ENCODE measurements at places on chromosomes 1 and 21.

DNA sequence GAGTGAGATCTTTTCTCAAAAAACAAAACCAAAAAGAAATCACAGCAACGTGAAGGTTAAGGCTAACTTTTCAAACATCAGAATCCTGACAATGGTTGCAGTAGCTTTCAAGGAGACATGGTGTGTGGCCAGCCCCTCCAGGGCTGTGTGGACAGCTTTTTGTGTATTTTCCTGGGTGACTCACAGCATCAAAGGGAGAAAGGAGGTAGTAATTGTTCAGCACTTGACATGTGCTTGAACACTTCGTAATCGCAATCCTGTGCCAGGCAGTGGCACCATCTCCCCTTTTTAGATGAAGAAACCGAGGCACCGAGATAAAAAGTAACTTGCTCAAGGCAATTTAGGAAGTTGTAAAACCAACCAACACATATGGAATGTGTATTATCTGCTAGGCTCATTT lies 10.3 kb downstream of the NBL1 start:
- peak overlapping the region; percentile 1 for H3K4me3 ChIP-seq
- no peaks in the 10 kb centered on the region for H3K36me3 ChIP-seq
- H3K4me1 ChIP-seq: peaks cover 22% of the 10 kb centered on the region
- no peaks in the 10 kb centered on the region for H3K27me3 ChIP-seq
- H3K27ac ChIP-seq: peak overlapping the region; percentile 34
- peak; percentile 81 for DNase-seq

- H3K4me1 ChIP-seq: peaks cover 48% of the 10 kb centered on the region
- no peak overlapping the region for H3K4me3 ChIP-seq
- no peak for DNase-seq
Measured at GRCh38 chr1:32338637-32339145, 2.7 kb upstream of the MARCKSL1 start.

DNA sequence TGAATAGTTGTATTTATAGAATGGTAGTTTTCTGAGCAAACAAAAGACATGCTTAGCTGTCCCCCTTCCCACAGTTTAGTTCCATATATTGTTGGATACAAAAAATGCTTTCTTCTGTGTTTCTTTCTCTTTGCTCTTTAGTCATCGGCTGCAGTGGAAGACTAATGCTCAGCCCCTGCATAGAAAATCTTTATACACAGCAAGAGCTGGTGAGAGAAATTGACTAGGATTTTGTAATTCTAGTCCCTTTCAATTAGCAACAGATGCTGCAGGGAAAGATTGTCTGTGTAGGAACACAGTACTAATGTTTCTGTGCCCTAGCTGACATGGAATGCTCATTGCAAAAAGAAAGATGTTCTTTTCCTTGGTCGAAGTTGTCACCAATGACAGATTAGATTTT lies 200.9 kb downstream of the RPS6KC1 start:
- no peaks in the 10 kb centered on the region for H3K4me1 ChIP-seq
- H3K36me3 ChIP-seq: no peaks in the 10 kb centered on the region
- no peak for DNase-seq
- no peak overlapping the region for H3K4me3 ChIP-seq

DNA sequence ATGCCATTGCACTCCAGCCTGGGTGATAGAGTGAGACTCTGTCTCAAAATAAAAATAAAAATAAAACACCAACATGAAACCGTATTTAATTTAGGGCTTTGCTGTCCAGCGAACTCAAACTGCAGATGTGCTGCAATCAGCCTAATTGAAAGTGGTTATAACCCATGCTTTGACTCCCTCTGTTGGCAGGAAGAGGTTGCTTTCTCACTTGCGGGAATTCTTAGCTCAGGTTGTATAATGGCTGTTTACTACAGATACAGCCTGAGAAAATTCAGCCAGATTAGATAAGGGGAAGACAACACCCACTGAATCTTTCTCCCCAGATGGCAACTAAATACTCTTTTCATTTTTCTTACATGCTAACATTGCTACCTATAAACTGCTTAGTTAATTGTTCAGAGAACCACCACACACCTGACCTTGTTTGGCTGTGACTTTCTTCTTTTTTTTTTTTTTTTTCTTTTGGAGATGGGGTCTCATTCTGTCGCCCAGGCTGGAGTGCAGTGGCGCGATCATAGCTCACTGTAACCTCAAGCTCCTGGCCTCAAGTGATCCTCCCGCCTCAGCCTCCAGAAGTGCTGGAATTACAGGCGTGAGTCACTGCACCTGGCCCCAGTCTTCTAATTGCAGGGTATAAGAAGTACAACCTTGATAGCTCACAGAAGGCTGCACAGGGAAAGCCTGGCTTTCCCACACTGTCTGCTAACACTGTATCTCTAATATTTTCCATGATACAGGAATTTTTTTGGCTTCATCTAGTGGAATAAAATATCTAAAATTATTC lies 34.6 kb downstream of the DNTTIP2 start:
- H3K4me3 ChIP-seq: peak overlapping the region; percentile 46
- no peaks in the 10 kb centered on the region for H3K36me3 ChIP-seq
- no peaks in the 10 kb centered on the region for H3K27me3 ChIP-seq
- peak; percentile 85 for DNase-seq
- H3K27ac ChIP-seq: peak overlapping the region; percentile 49
- H3K4me1 ChIP-seq: peaks cover 50% of the 10 kb centered on the region

GRCh38 chr1:16296643-16297042 lies 55.6 kb downstream of the FBXO42 start:
- no peaks in the 10 kb centered on the region for H3K27me3 ChIP-seq
- no peak overlapping the region for H3K27ac ChIP-seq
- no peaks in the 10 kb centered on the region for H3K4me1 ChIP-seq
- H3K4me3 ChIP-seq: no peak overlapping the region
- DNase-seq: no peak
- peaks cover 7% of the 10 kb centered on the region for H3K36me3 ChIP-seq

DNA sequence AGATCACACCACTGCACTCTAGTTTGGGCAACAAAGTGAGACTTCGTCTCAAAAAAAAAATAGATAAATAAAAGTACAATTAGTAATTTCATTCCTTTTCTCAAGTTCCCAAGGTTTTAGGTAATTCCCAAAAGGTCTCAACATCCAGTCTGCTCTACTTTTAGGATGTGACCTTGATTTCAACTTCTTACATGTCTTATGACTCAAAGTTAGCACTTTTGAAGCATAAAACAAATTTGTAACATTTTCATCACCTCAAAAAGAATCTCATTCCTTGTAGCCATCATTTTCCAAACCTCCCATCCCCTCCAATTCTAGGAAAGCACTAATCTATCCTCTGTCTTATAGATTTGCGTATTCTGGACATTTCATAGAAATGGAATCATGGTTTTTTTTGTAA lies 32.2 kb downstream of the SNX27 start:
- 0 out of 2 replicates have a peak, but pooled peaks cover 3% of the 10 kb centered on the region for H3K36me3 ChIP-seq
- H3K4me3 ChIP-seq: no peak overlapping the region
- no peaks in the 10 kb centered on the region for H3K27me3 ChIP-seq
- peaks cover 8% of the 10 kb centered on the region for H3K4me1 ChIP-seq

DNA sequence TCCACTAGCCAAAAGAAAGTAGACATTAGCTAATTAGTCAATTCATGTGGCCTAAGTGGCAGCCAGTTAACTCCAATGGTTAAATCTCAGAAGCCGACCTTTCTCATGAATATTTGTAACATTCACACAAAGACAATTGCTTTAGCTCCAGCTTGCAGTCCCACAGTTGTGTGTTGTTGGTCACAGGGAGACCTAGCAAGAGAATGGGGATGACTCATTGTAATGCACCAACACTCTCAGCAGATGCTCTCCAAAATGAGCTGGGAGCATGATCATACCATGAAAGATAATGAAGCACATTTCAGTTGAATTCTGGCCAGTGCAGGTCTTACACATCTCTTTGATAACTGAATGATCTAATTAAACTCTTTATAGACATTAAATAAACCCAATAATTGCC lies 160.4 kb downstream of the HLX start:
- H3K27ac ChIP-seq: no peak overlapping the region
- peaks cover 18% of the 10 kb centered on the region for H3K4me1 ChIP-seq
- no peaks in the 10 kb centered on the region for H3K36me3 ChIP-seq
- DNase-seq: peak; percentile 44

GRCh38 chr1:86991549-86992186 lies 77.2 kb downstream of the HS2ST1 start:
- no peak for DNase-seq
- no peak overlapping the region for H3K27ac ChIP-seq
- H3K4me3 ChIP-seq: no peak overlapping the region
- peaks cover 19% of the 10 kb centered on the region for H3K4me1 ChIP-seq

GRCh38 chr1:20115479-20115878 lies 3.9 kb downstream of the PLA2G2D start:
- DNase-seq: no peak
- peaks cover 2% of the 10 kb centered on the region for H3K4me1 ChIP-seq
- no peaks in the 10 kb centered on the region for H3K36me3 ChIP-seq
- no peak overlapping the region for H3K4me3 ChIP-seq
- no peak overlapping the region for H3K27ac ChIP-seq

GRCh38 chr1:18612073-18612472 lies 18.6 kb upstream of the PAX7 start:
- peaks cover 14% of the 10 kb centered on the region for H3K27me3 ChIP-seq
- H3K4me3 ChIP-seq: no peak overlapping the region
- H3K27ac ChIP-seq: no peak overlapping the region
- H3K36me3 ChIP-seq: no peaks in the 10 kb centered on the region
- no peak for DNase-seq
- H3K4me1 ChIP-seq: no peaks in the 10 kb centered on the region

DNA sequence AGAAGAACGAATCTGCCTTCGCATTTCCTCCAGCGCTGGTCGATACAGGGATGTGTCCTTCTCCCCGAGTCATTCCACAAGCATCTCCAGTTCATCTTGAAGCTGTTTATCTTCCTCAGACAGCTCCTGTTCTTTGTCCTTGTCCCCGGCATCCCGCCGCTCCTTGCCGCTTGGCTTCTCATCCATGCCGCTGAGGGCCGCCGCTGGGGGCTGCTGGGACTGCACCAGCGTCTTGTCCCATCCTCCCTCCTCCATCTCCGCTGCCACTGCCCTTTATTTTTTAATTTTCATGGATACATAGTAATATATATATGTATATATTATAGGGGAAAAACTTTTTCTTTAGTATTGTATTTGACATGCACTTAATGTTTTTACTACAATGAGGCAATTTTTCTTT lies 53.4 kb downstream of the FMN2 start:
- H3K36me3 ChIP-seq: no peaks in the 10 kb centered on the region
- H3K4me1 ChIP-seq: no peaks in the 10 kb centered on the region
- no peak overlapping the region for H3K4me3 ChIP-seq
- H3K27me3 ChIP-seq: no peaks in the 10 kb centered on the region
- no peak for DNase-seq

- H3K27ac ChIP-seq: no peak overlapping the region
- no peaks in the 10 kb centered on the region for H3K4me1 ChIP-seq
- peaks cover 20% of the 10 kb centered on the region for H3K27me3 ChIP-seq
Measured at GRCh38 chr1:48076017-48076416, 78.8 kb upstream of the TRABD2B start.

DNA sequence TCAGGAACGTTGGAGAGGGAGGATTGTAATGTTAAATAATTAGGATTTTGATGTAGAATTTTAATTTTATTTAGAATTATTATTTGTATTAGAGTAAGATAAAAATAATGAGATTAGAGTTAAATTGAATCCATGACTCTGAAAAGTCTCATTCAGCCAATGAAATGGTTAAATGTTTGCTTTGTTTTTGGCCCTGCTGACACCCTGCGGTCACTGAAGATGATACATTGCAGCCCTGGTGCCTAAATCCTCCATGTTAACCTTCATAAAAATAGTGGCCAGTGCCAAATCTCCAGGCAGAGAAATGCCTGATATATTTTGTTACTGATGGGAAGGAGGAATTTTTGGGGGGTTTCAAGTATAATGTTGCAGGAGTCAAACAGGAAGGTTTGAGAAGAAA lies 27.3 kb upstream of the RLF start:
- DNase-seq: peak; percentile 31
- no peak overlapping the region for H3K4me3 ChIP-seq
- no peaks in the 10 kb centered on the region for H3K27me3 ChIP-seq
- peaks cover 10% of the 10 kb centered on the region for H3K4me1 ChIP-seq

GRCh38 chr1:43979528-43980254 lies 681 bp downstream of the B4GALT2 start:
- no peaks in the 10 kb centered on the region for H3K27me3 ChIP-seq
- peaks cover 48% of the 10 kb centered on the region for H3K4me1 ChIP-seq
- DNase-seq: peak; percentile 40

DNA sequence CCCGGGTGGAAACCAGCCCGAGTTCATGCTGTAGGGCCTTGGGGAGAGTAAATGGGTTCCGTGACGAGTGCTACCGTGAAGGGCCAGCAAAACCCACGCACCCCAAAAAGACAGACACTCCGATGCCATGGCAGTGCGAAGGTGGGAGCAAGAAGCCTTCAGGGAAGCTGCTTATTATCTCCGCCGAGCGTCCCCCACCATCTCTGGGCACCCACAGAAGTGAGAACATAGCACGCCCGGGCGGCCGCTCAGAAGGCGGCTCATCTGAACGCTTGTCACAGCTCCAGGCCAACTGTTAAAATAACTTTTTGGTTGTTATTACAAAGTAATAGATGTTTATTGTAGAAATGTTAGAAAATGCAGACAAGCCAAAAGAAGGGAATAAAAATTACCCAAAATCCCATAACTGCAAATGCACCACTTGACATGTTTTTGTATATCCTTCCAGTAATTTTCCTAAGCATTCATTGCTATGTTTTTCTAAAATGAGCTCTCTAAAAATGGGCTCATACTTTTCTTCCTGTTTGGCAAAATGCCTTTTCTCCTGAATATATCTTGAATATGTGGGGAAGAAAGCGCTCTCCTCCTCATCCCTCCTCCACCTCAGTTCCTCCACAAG lies 234.9 kb downstream of the NPHP4 start:
- no peaks in the 10 kb centered on the region for H3K36me3 ChIP-seq
- H3K4me1 ChIP-seq: no peaks in the 10 kb centered on the region
- no peak overlapping the region for H3K27ac ChIP-seq

DNA sequence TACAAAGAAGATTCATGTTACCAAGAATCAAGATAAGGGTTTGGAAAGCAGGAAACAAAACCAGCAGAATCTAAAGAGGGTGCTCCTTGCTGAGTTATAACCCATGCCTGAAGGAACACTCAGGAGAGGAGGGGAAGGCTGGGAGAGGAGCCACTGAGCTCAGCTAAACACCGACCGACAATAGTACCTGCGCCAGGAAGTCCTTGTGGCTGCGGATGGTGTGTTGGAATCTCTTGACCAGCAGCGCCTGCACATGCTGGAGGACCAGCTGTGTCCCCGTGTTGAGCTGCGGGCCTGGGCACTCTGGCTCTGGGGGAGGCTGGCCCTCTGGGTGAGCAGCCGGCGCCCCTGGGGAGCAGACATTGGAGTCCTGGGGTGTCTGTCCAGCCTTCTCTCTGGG lies 89.4 kb downstream of the ABCA4 start:
- no peaks in the 10 kb centered on the region for H3K27me3 ChIP-seq
- no peak overlapping the region for H3K4me3 ChIP-seq
- no peak for DNase-seq
- peaks cover 8% of the 10 kb centered on the region for H3K4me1 ChIP-seq
- no peak overlapping the region for H3K27ac ChIP-seq

- H3K4me1 ChIP-seq: no peaks in the 10 kb centered on the region
- no peak for DNase-seq
- no peak overlapping the region for H3K4me3 ChIP-seq
- no peaks in the 10 kb centered on the region for H3K36me3 ChIP-seq
- no peak overlapping the region for H3K27ac ChIP-seq
- no peaks in the 10 kb centered on the region for H3K27me3 ChIP-seq
Measured at GRCh38 chr1:47776667-47777131, 220.5 kb downstream of the TRABD2B start.

- no peak overlapping the region for H3K27ac ChIP-seq
- no peak overlapping the region for H3K4me3 ChIP-seq
- H3K27me3 ChIP-seq: no peaks in the 10 kb centered on the region
- peaks cover 15% of the 10 kb centered on the region for H3K4me1 ChIP-seq
- no peak for DNase-seq
Measured at GRCh38 chr1:111602974-111603373, 16.6 kb upstream of the RAP1A start.

GRCh38 chr1:49397086-49397485 lies 620.4 kb upstream of the BEND5 start:
- no peaks in the 10 kb centered on the region for H3K36me3 ChIP-seq
- peaks cover 5% of the 10 kb centered on the region for H3K4me1 ChIP-seq
- no peak overlapping the region for H3K4me3 ChIP-seq
- DNase-seq: no peak

All from PC-3 (cell line).